ENCODE measurements at places on chromosomes 13 and 19. TPM values are rescaled to one million over a fixed set of nuclear protein-coding genes. Genes with fewer than 3 reads are reported as not detected.
A peak's percentile ranks its signal among the peaks of the same experiment; 100 is the strongest.

The UBE2L5 gene
- not detected for total RNA-seq

GRCh38 chr19:30159636-30160035 is 212.5 kb upstream of the ZNF536 start:
- no peak for DNase-seq

The KCNN1 gene
- 0.25 TPM for total RNA-seq

DNA sequence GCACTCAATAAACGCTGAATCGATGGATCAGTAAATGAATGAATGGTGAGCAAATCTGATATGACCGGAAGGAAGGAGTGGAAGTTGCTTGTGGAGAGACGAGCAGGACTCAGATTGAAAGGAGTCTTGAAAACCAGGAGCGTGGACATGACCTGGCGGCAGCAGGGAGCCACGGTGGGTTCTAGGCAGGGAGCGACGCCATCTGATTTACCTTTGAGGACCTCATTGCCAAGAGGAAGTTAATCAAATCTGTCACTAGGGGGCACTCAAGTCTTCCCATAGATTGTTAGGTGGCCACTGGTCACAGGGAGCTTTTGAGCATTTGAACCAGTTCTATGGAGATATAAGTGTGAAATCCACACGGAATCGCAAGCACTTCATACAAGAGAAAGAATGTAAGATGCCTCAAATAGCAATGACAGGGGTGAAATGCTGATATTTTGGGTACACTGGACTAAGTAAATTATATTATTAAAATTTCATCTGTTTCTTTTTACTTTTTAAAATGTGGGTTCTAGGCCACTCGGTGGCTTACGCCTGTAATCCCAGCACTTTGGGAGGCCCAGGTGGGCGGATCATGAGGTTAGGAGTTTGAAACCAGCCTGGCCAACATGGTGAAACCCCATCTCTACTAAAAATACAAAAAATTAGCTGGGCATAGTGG is 9.2 kb upstream of the FBN3 start:
- DNase-seq = peak; percentile 83

GRCh38 chr13:109412283-109412901 is 374.0 kb downstream of the IRS2 start:
- DNase-seq = no peak

The ATP4A gene
- not detected for total RNA-seq

DNA sequence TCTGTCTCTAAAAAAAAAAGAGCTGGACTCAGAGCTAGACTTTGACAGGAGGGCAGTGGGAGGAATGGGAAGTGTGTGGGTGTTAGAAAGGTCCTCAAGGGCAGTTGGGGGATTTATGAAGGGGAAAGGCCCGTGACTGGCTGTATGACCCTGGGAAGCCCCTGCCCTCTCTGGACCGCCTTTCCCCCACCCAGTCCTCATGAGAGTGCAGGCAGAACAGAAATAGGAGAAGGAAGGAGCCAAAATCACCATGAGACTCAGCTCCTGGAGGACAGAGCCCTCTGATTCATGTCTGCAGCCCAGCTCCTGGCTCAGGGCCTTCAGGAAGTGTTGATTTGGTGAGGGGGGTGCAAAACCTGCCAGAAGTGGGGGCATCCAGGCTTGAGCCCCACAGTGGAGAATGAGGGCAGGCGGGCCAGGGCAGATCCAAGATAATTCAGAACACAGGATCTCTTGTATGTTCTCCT is 8.7 kb upstream of the SMG9 start:
- DNase-seq = no peak

- no peak for DNase-seq
Measured at GRCh38 chr13:72255908-72256307, 388.9 kb upstream of the DACH1 start.

- DNase-seq = no peak
Measured at GRCh38 chr19:18433735-18434398, 4.1 kb downstream of the ISYNA1 start.

The CLEC17A gene
- not detected for total RNA-seq

The C13orf42 gene
- total RNA-seq = not detected

The SLC6A16 gene
- total RNA-seq = 0.51 TPM

DNA sequence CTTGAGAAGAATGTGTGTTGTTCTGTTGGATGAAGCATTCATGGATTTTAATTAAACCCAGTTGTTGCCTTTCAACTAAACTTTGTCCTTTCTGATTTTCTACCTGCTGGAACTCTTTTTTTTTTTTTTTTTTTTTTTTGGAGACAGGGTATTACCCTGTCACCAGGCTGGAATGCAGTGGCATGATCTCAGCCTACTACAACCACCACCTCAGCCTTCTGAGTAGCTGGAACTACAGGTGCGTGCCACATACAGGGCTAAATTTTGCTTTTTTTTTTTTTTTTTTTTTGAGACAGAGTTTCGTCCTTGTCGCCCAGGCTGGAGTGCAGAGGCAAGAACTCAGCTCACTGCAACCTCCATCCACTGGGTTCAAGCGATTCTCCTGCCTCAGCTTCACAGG is 6.9 kb downstream of the ZNF791 start:
- DNase-seq = no peak

DNA sequence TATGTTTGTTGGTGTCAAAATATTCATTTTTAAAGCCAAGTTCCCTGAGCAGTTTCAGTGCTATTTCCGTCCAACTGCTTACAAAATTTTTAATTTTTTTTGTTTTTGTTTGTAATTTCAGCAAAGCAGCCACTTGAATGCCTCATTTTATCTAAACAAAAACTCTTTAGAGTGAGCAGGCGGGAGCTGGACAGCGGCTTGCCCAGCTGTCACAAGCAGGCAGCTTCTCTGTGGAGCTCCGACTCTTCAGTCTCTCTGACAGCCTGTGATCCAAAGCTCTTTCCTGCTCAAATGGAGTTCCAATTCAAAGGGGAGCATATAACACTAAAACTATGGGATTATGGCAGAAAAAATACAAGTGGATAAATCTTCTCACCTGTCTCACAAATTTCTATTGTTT is 618.3 kb upstream of the PCDH20 start:
- no peak for DNase-seq

The CDC42EP5 gene
- 112 TPM for total RNA-seq

The RNF113B gene
- not detected for total RNA-seq

The LYPD3 gene
- 0.51 TPM for total RNA-seq

DNA sequence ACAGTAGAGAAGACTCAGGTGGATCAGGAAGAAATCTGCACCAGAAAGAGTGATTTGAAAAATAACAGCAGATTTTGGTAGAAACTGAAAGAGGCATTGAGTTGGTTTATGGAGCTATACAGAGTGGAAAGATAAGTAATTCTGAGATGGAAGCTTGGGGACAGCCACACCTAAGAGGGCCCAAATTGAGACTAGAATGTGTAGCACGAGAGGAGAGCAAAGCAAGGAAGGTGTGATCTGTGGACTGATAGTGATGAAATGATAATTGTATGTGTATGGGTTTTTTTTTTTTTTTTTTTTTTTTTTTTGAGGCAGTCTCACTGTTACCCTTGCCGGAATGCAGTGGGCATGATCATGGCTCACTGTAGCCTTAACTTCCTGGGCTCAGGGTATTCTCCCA is 16.3 kb downstream of the SAE1 start:
- no peak for DNase-seq

Measured in dermis microvascular lymphatic vessel endothelial cell (primary cell).